Suppressor macrophage treated with lipopolysaccharide for 4 hours (primary cell): ENCODE measurements at places on chromosomes 3 and 15.

DNA sequence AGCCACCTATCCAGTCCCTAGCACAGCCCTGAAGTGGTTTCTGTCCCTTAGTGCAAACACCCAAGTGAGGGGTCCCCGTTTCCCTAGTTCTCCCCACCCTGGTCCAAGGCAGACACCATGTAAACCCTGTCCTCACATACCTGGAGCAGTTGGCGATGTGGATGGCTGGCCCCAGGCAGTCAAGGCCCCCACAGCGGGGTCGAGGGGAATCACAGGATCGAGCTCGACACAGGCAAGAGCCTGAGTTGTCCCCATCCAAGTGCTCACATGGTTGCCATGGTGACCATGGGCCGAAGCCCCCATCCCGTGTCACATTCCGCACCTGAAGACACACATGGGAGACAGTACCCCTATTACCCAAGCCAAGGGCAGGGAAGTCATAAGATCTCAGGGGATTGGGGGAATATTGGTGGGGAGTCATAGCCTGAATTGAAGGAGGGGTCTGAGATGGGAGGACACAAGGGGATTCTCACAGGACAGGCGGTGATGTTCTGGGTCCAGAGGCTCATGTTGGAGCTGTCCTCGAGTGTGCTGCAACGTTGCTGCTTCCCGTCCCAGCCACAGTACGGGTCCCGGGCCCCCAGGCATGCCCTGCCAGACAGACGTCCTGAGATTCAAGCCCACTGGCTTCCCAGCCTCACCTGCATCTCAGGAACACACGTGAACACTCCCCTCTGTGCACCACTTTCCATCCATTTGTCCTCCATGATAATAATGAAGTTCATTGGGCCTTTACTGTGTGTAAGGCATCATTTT lies 112.1 kb downstream of the SEMA5B start:
- DNase-seq = no peak

- no peak for DNase-seq
Measured at GRCh38 chr3:127162947-127163645, 29.8 kb upstream of the PRR23E start.

- DNase-seq = peak; percentile 92
Measured at GRCh38 chr15:40333922-40334492, 6.7 kb downstream of the CCDC9B start.

GRCh38 chr15:39444735-39445470 lies 136.0 kb upstream of the THBS1 start:
- DNase-seq = no peak

DNA sequence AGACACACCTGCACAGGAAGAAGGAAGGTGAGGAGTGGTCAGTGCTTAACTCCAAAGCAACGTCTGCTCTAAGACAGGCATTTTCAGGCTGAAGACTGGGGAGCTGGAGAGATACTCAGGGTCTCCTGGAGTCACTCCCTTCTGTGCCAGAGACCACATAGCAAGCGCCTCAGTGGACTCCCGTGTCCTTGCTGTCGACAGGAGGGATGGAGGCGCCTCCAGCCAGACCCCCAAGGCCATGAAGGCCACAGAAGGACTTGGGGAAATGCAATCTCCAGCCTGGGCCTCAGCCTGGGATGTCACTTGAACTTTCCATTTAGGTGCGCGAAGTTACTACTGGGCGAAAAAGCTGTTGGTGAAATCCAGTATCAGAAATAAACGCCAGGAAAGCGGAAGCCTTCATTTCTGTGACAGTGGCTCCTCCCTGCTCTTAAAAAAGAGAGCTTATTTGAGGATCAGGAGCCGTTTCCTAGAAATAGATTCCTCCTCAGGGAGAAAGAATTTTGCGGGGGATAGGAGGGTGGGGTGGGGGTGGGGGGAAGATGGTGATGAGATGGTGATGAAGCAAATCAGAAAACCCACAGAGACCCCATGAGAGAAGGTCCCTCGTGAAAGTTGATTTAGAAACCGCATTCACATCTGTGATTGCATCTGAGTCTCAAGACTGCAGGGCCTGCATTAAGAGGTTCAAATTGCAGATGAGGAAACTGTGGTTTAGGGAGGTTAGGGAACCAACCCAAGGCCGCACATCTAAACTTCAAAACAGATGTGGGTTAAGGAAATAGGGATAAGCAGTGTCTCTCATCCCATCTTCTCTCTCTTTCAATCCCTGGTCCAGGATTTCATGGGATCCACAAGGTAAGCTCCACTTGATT lies 78.8 kb downstream of the ATP2B2 start:
- no peak for DNase-seq

DNA sequence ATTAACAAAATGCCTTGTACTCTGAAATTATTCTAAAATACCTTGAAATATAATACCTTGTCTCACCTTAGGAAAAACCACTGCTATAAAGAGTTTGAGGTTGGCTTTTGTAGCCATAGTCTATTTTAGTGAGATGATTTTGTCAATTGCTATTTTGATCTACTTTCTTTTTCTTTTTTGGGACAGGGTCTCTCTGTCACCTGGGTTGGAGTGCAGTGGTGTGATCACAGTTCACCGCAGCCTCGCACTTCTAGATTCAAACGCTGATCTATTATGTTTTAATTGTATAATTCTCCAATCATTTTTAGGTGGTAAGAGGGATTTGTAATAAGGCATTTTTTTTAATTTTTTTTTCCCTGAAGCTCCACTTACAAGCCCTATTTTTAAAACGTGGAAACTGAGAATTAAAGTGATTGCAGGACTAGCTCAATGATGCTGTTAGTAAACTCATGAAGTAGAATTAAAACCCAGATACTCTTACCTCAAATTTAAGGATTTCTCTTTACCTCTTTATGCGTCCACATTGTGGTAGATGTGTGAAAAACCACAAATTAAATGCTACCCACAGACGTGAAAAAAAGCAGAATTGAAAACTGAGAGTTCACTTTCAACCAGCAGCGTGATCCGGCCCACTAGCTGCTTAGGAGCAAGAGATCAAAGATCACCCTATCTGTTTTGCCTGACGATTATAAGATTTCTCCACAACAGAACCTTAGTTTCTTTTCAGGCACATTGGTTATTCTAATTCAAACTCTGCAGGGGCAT lies 384.2 kb downstream of the CGGBP1 start:
- DNase-seq = no peak

DNA sequence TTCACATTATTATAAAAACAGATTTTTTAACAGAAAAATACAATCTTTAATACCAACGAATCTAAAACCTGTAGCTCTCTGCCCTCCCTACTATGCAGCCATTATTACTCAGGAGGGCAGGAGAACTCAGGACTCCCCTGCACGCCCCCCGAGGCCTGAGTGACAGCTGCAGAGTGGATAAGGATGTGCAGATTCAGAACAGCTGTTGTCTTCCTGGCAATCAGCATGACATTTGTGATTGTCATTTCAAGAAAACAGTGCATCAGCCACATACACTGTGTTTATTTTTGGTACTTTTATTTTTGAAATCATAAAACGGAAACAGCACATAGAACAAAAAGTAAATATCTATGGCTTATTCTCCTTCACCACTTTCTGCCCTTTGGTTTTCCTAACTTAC lies 450.8 kb downstream of the OCA2 start:
- DNase-seq = no peak

GRCh38 chr3:168085491-168086119 lies 10.1 kb downstream of the GOLIM4 start:
- no peak for DNase-seq

GRCh38 chr15:76584868-76585575 lies 248.4 kb downstream of the ISL2 start:
- no peak for DNase-seq
